ENCODE measurements at places on chromosomes 7 and 10.

- no peak for DNase-seq
Measured at GRCh38 chr7:46844486-46844885, 737.4 kb downstream of the TNS3 start.

- no peak for DNase-seq
Measured at GRCh38 chr7:31646942-31647341, 40.1 kb upstream of the PPP1R17 start.

DNA sequence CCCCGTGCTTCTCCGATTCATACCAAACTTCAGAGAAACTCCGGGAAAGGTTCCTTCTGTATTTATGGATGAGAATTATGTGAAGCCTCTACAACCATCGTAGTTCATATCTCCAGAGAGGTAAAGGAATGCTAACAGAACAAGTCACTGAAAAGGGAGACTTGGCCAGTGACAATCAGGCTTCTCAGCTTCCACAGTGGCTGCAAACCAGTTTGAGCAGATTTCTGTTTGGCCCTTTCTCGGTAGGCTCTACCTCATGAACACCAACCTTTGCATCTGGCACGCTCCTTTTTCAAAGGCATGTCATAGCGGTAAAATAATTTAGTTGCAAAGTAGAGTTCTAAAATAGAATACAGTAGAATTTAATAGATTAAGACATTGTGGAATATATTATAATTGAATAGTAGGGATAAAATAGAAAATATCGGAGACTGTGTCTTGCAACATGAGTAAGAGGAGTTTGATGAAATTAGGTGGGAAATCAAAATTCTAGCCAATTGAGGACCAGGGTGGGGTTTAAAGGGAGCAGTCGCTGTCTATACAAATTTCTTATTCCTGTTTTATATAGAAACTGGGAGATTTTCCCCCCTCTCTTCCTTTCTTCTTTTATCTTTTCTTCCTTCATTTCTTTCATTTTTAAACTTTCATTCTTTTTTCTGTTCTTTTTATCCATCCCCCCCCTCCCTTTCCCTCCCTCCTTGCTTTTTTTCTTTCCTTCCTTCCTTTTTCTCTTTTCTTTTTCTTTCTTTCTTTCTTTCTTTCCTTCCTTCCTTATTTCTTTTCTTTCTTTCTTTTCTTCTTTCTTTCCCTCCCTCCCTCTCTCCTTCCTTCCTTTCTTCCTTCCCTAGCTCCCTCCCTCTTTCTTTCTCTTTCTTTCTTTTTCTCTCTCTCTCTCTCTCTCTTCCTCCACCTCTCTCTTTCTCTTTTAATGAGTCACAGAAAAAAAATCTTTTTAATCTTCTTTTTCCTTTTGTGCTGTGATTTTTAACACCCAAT, 161.5 kb upstream of the KLF6 start:
- DNase-seq: no peak

GRCh38 chr10:130958003-130958402, 353.5 kb downstream of the TCERG1L start:
- DNase-seq: no peak

GRCh38 chr10:63588436-63589167, 67.4 kb downstream of the REEP3 start:
- no peak for DNase-seq

DNA sequence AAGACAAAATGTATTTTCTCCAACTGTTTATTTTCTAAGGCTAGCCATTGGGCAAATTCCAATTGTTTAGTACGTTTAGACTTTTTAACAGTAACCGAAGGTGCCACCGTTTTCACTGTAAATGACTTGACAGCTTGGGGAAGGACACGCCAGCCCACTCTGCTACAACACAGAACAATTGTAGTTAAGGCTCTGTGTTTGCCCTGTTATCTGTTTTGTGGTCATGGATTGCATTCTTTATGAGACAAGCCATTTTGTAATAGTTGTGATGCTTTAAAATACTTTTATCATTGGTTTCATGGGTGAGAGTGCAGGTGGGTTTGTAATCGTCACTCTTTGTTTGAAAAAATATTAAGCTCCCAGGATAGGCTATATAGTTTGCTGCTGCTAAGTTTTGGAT, 6.6 kb upstream of the PITRM1 start:
- DNase-seq: no peak

DNA sequence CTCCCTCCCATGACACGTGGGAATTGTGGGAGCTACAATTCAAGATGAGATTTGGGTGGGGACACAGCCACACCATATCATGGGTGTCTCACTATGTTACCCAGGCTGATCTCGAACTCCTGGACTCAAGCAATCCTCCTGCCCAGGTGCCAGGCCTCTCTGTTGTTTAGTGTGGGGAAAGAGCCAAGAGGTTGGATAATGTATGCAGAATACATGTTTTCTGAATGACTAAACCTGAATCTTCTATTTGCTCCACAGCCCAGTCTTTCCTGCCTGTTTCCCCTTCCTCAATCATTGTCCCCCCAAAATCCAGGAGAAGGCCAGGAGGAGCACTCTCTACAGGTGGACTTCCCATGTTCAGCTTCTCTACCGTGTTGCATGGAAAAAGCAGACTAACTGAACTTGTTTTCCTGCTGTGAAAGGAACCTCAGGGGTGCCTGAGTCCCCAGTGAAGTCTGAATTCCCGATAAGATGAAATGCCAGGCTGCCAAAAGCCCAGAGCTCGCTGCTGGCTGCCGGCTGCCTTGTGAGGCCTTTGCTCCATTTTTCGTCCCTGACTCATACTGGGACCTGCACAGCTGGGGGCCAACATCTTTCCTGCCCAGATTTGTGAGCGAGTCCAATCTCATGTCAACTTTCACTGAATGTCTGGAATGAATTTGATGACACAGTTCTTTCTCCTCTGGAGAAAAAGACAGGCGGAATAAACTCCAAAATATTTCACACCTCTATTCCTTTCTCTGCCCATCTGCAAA, 588.0 kb downstream of the CALN1 start:
- no peak for DNase-seq

GRCh38 chr7:148882841-148883265, 1.2 kb downstream of the EZH2 start:
- no peak for DNase-seq

GRCh38 chr10:52621635-52622079, 150.9 kb downstream of the MBL2 start:
- DNase-seq: no peak

- no peak for DNase-seq
Measured at GRCh38 chr10:113300617-113301016, 252.2 kb upstream of the HABP2 start.

GRCh38 chr7:80428161-80429054, 83.5 kb downstream of the GNAT3 start:
- no peak for DNase-seq
